Jurkat, Clone E6-1 (cell line): ENCODE measurements at places on chromosomes 3 and 15.

DNA sequence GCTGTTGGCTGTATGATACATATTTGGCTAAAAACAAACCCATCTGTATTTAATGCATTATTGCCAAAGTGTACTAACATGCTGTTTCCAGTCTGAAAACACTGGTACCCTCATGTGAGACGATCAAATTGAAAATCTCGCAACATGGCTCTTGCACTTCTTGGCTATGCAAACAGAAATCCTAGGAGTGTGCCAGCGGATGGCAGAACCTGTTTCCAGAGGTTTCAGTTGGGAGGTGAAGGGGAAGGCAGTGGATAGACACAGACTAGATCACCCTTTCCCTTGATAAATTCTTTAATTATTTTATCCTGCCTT, 350.3 kb downstream of the TUSC7 start:
- DNase-seq = no peak

- no peak for DNase-seq
Observed at GRCh38 chr3:53482227-53482626, 12.2 kb upstream of the CACNA1D start.

- no peak for DNase-seq
Observed at GRCh38 chr15:69325456-69325971, 26.8 kb downstream of the PAQR5 start.

DNA sequence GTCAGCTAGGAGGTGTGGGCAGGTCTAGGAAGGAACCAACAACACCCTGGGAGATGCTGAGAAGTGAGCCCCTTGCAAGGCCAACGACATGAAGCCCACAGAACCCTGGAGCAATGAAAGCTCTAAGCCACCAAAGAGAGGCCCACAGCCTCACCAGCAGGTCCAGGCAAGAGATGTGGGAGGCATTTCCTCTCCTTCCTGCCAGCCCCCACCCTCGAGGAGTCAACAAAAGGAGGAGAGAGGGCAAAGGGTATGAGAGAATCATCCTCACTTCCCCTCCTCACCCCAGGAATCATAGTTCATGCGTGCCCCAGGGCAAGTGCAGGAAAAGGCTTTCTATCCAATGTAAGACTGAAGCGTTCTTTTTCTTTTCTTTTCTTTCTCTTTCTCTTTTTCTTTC, 195.8 kb downstream of the SHQ1 start:
- DNase-seq = no peak
